ENCODE measurements at places on chromosomes 2 and 18. TPM values are rescaled to one million over a fixed set of nuclear protein-coding genes. Genes with fewer than 3 reads are reported as not detected.

Gene CNRIP1
- total RNA-seq: 7.6 TPM

Gene RPRM
- total RNA-seq: 0.75 TPM

Gene GALR1
- total RNA-seq: not detected

Gene EVX2
- 0.05 TPM for total RNA-seq

Gene CIDEA
- total RNA-seq: not detected

Gene ADRA2B
- total RNA-seq: not detected

Gene CFAP210
- total RNA-seq: not detected

Gene MFSD6
- 7.0 TPM for total RNA-seq

Gene CCL20
- total RNA-seq: not detected

Gene CCDC141
- under 0.01 TPM for total RNA-seq

Gene BOLL
- total RNA-seq: not detected

All from A375 (cell line).